Activated naive CD4-positive, alpha-beta T cell treated with Interleukin-2 at 50 U/mL for 16 hours (primary cell): ENCODE measurements at places on chromosomes 5 and 9.

DNA sequence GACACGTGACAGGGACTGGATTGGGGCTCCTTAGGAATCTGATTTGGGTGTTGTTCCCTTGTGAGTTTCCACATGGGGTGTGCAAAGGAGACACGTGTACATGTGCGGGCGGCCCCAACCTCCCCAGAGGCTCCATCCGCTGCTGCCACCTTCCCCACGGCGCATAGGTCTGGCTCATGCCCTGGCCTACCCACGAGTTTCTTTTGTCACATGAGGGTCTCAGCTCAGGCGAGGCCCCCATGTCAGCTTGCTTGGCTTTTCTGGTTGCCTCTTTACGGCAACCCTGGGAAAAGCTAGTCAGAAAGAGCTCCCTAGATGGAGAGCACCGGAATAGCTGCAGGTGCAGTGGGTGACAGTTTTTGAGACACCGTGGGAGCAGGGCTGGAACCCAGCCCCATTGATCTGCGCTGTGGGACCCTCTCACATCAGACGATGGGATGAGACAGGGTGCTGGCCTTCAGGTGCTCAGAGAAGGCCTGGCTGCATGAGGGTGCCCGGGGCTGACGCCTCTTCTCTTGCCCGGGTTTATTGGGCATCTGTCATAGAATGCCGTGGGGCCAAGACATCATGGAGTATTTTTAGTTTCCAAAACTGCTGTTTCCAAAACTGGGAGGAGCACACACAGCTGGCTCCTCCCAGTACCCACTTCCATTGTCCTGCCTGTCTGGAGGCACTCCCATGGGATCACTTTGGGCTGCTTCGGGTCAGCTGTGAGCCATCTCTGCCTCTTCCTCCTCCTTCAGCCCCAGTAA, 107.8 kb downstream of the WNK2 start:
- no peak for DNase-seq

DNA sequence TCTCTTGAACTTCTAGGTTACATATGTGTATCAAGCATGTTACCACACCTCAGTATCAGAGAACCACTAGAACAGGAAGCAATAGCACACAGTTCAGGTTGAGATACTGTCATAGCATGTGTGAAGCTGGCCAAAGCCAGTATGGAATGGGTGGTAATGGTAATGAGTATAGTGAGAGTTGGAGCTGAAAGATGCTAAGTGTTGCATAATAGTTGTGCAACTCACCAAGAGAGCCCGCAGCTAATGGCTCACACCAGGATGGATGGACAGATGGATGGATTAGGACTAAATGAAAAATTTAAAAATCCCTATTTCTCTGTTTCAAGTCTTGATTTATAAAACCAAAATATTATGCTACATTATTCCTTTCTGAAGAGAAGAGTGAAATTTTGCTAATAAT, 53.4 kb upstream of the KCNN2 start:
- no peak for DNase-seq

DNA sequence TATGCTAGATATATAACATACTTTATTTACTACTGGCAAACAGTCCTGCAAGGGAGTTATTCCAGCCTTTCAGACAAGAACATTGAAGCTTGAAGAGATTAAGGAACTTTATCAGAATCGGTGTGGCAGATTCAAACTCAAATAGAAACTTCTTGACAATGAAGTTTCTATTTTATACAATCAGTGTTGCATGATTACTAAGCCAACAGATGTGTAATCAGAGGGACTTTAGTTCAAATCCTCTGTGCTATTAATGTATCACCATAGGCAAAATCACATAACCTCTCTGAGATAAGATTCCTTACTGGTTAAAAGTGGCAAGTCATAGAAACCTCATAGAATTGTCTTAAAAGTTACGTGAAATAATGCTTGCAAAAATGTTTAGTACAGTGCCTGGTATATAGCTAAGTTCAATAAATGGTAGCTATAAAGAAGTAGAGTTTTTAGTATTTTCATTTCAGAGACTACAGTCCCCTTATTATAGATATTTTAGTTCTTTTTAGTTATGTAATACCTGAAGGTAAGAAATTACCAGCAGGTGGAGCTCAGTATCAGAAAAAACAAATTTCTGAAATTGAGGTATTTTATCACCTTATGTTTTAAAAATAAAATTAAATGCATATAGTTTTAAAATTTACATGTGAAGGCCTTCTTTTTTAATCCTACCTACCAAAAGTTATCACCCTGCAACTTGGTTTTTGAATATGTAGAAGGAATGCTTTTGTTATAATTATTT, 172.1 kb downstream of the FER start:
- DNase-seq: no peak

- no peak for DNase-seq
Measured at GRCh38 chr9:34381323-34381722, 4.6 kb upstream of the MYORG start.

DNA sequence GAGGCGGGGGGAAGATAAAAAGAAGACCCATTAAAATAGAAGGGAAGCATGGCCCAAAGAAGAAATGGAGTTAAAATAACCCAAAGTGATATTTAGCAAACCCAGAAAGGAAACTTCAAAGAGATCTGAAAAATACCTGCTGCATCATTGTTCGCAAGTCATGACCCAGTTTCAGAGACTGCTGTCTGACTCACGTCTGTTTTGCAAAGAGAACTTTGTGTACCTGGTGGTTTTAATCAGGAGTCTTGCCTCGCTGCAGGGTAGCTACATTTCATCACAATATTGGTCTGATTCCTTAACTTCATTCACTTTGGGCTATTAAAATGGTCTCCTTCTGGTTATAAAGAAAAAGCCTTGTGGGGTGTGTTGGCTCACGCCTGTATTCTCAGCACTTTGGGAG, 461.1 kb upstream of the DAP start:
- no peak for DNase-seq

DNA sequence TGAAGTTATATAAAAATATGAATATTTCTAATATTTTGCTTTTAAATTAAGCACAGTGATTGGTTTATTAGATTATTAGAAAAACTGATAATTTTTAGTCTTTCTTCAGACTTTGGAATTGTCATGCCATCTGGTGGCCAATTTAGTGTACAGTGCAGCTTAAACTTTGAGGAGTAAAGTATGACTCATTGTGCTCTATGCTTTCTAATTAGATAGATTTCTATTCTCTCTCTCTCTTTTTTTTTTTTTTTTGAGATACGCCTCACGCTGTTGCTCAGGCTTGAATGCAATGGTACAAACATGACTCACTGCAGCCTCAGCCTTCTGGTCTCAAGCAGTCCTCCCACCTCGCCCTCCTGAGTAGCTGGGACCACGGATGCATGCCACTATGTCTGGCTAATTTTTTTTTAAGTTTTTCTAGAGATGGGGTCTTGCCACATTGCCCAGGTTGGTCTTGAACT, 42.1 kb upstream of the GPR21 start:
- peak; percentile 46 for DNase-seq

GRCh38 chr5:5139777-5140478, at the start of gene ADAMTS16:
Gene ADAMTS16, plus strand, starts transcription at chr5:5140330. Its CDS starts 138 bp downstream, at chr5:5140468.
- DNase-seq: no peak

DNA sequence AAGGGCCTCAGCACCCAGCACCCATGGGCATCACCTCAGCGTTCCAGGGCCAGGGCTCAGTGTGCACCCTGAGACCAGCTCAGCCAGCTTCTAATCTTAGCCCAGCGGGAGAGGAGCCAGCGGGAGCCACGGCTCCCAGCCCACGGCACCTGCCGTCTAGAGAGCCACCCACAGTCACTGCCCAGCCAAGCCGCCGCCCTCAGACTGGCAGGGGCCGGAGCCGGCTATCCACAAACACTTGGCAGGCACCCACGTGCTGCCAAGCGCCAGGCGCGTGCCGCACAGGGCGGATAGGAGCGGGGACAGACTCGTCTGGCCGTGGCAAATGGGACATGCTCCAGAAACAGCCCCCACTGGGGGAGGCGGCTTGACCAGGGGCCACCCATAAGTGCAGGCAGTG, 18.6 kb downstream of the BRD3 start:
- DNase-seq: no peak

- DNase-seq: no peak
Measured at GRCh38 chr5:15762668-15763067, 262.7 kb downstream of the FBXL7 start.

DNA sequence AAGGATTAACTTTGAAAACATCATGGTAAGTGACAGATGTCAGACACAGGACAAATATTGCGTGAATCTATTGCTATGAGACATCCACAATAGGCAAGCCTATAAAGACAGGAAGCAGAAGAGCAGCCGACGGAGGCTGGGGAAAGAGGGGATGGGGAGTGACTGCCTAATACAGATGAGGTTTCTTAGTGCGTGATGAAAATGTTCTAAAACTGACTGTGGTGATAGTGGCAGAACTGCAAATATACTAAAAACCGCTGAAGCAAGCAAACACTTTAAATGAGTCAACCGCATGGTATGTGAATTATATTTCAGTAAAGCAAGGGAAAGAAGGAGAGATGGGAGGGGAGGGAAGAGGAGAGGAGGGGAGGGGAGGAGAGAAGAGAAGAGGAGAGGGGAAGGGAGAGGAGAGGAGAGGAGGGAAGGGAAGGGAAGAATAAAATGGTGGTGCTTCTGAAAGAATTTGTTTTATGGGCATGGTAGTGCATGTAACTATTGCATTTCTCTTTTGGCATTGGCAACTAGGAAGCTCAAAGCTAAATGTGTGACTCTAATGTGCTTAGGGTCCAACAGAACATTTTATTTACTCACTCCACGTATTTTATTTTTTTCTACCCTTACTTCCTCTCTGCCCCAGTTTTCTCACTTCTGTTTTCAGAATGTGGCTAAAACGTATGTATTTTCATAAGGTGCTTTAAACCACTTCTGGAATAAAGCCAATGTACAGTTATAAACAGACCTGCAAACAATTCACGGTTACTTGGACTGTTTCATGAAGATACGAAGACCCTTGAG, 21.3 kb downstream of the AKNA start:
- DNase-seq: peak; percentile 42

- DNase-seq: no peak
Measured at GRCh38 chr9:88664773-88665172, 129.8 kb downstream of the NXNL2 start.

DNA sequence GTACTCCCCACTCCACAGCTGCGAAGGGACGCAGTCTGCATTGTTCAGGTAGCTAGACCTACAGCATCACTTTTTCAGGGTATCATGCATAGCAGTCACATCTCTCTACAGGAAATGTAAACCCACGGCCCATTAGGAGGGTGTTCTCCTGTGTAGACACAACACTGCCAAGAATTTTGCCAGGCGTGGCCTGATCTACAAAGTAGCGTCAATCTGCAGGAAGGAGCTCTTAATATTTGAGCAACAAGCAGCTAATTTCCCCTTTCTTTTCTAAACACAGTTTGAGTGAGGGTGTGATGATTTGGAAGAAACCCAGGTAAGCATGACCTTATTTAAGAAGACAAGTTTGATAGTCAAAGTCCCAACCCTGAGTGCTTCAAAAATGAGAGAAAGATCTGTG, 419.0 kb downstream of the GADD45G start:
- DNase-seq: no peak

DNA sequence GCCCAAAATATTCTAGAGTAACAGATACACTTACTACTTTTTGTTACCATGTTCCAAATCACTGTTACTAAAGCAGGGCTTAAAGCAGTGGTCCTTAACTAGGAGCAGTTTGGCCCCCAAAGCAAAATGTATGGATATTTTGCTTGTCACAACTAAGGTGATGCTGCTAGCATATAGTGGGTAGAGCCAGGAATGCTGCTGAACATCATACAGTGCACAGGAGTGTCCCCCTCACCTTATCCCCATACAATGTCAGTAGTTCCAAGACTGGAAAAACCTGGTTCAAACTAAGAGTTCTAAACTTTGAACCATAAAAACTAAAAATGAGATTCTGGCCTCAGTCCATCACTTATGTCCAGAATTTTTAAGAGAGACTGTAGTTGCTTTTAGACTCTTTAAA, 28.1 kb downstream of the DIMT1 start:
- DNase-seq: no peak

- DNase-seq: no peak
Measured at GRCh38 chr5:143494162-143494561, 90.7 kb upstream of the NR3C1 start.

- no peak for DNase-seq
Measured at GRCh38 chr9:71620746-71621145, 147.6 kb downstream of the CEMIP2 start.

DNA sequence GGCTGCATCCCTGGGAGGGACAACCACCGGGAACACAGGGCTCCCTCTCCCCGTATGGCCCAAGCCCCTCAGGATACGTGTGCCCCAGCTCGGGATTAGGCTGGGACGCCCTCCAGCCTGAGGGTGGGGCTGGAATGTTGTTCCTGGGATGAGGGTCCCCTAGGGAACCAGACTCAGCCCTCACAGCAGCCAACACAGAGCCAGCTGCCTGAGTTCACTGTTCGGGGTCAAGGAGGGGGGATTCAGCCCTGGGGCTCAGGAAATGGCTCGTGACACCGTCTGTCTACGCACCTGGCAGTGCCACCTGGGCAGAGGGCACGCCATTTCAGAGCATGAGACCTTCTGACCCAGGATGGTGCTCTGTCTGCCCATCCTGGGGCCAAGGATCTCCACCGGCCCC, 8.9 kb downstream of the RNF44 start:
- no peak for DNase-seq

GRCh38 chr5:58274191-58274590, 185.7 kb downstream of the PLK2 start:
- no peak for DNase-seq

DNA sequence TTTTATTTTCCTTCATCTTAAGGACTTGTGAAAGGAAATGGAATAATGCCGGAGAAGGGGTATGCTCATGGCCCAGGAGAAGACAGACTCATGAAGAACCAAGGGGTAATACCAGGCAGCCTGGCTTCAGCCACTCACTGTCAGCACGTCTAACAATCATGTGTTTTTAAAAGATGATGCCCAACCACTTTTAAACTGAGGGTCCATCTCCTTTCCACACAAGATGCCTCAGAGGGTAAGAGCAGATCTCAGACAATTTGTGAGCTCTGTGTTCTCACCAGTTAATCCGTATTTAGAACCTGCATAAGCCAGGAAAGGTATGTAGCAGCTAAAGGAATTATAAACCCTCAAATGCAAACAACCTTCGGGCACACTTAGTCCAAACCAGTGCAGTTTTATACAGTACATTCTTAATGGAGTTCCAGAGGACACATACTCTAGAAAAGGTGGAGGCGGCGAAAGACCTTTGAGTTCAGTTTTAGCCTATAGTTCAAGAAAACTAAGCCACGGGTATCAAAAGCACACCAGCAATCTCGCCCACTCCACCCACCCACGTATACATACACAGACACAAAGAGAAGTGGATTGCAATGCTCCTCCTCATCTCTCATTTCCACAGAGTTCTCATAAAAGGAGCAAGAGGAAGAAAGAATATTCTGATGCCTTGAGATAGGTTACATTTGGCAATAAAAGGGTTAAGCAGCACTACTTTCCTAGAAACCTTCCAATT, 2.6 kb downstream of the DIAPH1 start:
- peak; percentile 18 for DNase-seq

DNA sequence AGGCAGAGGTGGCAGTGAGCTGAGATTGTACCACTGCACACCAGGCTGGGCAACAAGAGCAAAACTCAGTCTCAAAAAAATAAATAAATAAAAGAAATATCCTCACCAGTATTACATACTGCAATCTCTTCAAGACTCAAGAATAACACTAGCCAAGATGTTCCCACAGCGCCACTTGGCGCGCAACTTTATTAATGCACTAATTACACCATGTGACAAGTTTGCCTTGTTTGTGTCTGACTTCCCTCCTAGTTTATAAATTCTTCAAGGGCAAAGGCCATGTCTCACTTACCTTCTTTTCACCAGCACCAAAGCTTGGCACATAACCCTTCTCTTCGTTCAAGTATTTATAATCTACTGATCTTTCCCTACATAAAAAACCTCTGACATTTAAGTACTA, 4.8 kb downstream of the SKP1 start:
- DNase-seq: no peak

GRCh38 chr9:6909181-6909580, 151.4 kb downstream of the KDM4C start:
- DNase-seq: no peak

- DNase-seq: no peak
Measured at GRCh38 chr9:16642421-16643109, 227.9 kb downstream of the BNC2 start.
